NCI-H1930 (cell line): ENCODE measurements at places on chromosomes 7 and 10.

DNA sequence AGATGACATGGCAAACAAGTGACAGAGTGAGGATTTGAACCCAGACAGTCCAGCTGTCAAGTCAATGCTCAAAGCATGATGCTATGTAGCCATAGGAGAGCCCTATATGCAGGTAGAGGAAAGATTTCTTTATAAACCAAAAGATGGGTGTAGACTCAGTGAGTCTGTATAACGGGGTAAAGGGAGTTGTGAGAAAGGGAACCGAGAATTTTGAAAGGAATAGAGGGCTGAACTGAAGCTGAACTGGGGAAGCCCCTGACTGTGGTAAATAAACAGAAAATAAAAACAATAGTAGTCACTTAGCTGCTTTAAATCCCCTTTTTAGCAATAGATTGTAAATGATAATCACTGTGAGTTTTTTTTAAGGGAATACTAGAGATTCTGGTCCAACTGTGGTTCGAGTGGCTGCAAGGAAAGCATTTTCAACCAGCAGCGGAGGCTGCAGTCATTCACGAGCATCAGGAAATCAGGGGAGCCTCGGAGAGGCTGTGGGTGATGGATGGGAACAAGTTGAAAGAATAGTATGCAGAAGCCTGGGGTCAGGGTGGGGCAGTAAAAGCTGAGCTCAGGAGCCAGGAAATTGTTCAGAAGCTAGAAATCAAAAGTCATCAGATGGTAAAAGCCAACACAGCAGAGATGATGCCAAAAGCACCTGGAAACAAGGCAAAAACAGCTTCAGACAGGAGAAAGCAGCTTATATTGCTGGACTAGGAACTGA, 393.5 kb downstream of the GFRA1 start:
- no peak for DNase-seq

DNA sequence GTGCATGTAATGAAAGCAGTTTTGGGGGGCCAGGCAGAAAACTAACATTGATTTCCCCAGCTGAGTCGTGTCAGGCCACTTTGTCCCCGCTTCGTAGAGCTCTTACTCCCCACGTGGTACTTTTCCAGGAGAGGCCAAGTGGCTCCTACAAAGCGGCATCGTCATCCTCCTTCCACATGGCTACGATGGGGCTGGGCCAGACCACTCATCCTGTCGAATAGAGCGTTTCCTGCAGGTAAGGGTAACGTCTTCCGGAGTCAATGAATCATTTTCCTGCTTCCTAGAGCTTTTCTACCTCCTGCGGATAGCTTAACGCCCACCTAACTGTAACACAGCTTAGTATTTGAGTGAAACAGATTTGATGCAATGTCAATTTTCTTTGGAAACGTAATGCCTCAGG, 21.7 kb upstream of the SEC61A2 start:
- DNase-seq: no peak

DNA sequence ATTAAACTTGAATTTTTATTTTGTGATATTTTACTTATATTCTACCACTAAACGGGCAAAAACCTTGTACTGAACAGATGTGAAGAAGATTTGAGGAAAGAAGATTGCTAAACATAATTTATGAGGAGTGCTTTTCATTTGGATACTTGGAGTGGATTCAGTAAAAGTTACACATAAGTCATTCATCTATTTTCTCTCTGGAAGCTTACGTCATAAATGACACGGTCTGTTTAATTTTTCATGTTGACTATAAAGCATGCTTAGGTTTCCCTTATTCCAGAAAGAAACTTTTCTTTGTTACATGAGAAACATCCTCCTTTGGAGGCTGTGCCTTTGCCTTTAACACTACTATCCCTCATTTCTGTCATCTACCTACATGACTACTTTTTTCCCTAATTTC, 53.9 kb downstream of the TFEC start:
- DNase-seq: no peak

GRCh38 chr10:50552771-50553535, 70.8 kb downstream of the SGMS1 start:
- DNase-seq: no peak

DNA sequence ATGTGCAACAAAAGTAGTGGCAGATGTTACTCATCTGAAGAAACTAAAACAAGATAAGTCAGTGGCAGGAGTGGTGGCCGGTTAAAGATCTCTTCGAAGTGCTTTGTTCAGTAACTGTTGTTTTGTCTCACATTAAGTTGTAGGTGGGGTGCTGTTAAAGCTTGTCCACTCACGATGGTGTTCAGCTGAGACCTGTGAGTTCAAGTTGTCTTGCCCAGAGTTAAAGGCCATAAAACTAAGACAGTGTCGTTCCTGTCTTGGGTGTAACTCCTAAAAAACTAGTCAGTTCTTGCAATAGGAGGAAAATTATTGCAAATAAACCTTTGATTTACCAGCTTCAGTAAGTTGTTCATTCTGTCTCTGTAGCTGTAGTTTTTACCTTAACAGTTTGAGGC, 857 bp upstream of the FOXP2 start:
- no peak for DNase-seq

- DNase-seq: no peak
Observed at GRCh38 chr7:2493205-2494164, 17.3 kb upstream of the GRIFIN start.

- no peak for DNase-seq
Observed at GRCh38 chr7:2386964-2387669, 16.3 kb upstream of the CHST12 start.

DNA sequence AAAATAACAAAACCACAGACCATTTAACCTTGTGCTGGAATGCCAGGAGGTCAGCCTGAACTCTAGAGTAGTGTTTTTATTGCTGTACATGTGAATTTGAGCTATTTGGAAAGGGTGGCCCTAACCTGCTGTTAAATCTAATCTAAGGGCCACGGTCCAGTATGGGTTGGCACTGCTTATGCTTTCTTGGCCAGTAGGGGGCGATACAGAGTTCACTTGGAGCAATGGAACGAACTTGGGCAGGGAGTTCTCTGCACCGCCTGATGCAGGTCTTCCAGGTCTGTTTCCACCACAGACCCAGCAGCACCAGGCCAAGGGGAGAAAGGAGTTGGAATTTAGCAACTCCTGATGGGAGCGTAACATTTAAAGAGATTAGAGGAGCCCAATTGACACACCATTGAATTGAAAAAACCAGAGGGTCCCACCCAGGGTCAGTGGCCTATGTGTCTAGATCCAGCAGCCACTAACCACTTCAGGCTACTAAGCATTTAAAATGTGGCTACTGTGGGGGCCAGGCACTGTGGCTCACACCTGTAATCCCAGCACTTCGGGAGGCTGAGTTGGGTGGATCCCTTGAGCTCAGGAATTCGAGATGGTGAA, 75.7 kb upstream of the EFCAB10 start:
- DNase-seq: peak; percentile 34

DNA sequence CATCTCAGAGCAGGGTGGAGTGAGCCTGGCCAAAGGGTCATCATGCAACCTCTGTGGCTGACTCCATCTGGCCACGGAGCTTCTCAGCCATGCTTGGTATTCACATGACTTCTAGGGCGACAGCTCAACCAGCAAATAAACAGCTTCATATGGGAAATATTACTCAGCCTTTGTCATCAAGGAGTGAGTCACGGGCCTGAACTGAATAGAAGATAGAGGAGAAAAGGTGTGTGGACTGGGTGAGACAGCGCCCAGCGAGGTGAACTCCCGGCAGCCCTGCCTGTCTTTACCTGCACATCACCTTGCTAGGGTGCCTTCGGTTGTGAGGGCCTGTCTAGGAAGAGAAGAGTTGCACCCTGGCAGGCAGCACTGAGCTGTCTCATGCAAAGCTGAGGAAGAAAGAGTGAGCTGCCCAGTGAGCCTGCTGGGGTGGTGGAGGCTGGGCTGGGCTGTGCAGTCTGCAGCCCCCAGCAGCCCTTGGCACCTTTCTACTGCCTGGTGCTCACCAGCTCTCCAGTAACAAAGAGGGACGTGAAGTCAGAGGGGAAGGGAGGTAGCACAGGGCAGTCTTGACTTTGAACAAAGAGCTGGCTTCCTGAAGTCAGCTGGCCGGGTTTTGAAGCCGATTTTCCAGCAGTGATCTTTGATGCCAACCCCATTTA, 114.2 kb downstream of the EGFR start:
- DNase-seq: no peak

GRCh38 chr7:48924433-48924832, at the start of gene CDC14C:
CDC14C (plus strand) TSS chr7:48924547; CDS start chr7:48924673, 126 bp downstream.
- no peak for DNase-seq
